Fibroblast of skin of left biceps (primary cell): ENCODE measurements at places on chromosomes 11 and 22.

- no peak for DNase-seq
Measured at GRCh38 chr22:22751043-22751603, 106.7 kb downstream of the GGTLC2 start.

DNA sequence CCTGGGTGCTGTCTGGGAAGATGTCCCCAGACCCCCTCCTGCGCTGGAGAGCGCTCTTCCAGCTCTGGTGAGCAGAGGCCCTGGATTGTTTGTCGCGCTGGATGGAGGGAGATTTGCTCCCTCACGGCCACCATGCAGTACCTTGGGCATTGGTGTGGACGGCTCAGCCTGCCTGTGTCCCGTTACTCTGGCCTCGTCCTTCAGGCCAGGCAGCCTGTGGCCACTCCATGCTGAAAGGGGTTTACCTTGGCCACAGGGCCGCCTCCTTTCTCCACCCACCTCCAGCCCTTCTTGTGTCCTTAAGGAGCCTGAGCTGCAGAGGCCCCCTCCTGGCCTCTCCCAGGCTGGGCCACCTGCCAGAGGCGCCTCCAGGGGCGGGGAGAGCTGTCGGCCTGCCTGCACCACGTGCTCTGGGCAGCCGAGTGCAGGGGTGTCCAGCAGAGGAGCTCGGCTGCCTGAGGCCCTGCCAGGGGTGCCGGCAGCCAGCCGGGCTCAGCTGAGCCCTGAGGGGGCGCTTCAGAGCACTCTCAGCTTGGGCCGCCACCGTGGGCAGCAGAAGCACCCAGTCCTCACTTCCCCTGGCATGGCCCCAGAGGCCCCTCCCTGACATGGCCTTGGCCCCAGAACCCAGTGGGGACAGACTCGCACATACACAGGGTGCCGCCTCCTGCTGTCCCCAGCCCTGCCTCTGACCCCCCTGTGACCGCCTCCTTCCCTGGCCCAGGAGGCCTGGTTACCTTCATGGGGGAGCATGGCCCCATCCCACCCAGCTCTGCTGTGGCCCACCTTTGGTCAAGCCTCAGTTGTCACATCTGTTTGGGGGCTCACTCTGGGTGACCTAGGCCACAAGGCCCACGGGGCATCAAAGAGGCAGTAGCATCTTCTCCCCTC is 3.4 kb downstream of the CCND1 start:
- peak; percentile 60 for DNase-seq

GRCh38 chr11:62372871-62373270 is 35.6 kb downstream of the ASRGL1 start:
- DNase-seq: no peak

GRCh38 chr22:37607935-37608476 is 628 bp upstream of the GGA1 start:
- DNase-seq: no peak

- no peak for DNase-seq
Measured at GRCh38 chr11:1922481-1923081, 3.1 kb downstream of the TNNT3 start.

DNA sequence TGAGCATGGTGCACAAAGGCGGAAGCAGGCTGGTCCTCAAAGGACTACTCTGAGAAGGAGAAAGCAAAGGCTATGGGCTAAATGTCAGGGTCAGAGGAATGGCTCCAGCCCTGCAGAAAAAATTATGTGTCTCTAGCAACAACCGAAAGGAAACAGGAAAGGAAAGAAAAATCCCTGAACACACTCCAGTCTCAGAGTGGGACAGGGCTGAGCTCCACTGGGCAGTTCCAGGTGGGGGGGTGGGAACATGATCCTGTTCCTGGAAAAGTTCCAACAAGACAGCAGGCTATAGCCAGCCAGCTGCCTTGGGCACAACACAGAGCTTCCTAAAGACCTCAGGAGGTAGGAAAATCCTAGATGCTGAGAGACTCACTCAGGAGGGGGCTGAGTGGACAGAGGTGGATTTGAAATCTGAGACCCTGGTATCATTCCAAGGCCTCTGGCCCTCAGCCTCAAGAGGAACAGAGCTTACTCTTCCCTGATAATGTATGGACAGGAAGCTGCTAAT is 1088.2 kb downstream of the TBC1D22A start:
- no peak for DNase-seq

GRCh38 chr11:130115218-130115617 is 44.4 kb upstream of the ST14 start:
- DNase-seq: no peak

GRCh38 chr22:46996595-46997310 is 234.3 kb downstream of the TBC1D22A start:
- no peak for DNase-seq
